Activated T-helper 1 cell treated with Interleukin-2 at 50 U/mL for 16 hours (primary cell): ENCODE measurements at places on chromosomes 12 and 14.

- no peak for DNase-seq
These were observed 1.4 kb downstream of the NYNRIN start for GRCh38 chr14:24399999-24400718.

- no peak for DNase-seq
These were observed 52.0 kb downstream of the RNF34 start for GRCh38 chr12:121451961-121452339.

DNA sequence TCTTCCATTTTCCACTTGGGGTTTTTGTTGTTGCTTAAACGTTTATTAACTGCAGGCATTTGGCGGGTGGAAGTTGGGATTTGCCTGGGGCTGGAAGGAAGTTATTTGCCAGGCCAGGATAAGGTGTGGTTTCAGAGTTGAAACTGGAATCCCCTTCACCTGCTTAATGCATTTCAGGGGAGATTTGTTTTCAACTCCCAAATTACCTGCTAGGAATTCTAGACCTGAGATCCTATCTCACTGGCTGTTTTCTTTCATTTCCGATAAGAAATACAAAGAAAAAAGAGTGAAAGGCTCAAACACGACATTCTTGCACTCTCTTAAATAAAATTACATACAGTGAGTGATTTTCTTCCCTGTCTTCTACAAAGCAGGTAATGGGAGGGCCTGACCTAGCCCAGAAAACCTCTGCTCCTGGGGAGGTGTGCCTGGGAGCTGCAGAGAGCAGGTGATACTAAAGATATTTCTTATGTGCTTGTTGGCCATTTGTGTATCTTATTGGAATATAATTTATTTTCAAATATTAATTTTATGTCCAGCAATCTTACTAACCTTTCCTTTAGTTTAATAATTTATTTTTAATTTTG is 278.2 kb downstream of the ZFP36L1 start:
- DNase-seq, result no peak

DNA sequence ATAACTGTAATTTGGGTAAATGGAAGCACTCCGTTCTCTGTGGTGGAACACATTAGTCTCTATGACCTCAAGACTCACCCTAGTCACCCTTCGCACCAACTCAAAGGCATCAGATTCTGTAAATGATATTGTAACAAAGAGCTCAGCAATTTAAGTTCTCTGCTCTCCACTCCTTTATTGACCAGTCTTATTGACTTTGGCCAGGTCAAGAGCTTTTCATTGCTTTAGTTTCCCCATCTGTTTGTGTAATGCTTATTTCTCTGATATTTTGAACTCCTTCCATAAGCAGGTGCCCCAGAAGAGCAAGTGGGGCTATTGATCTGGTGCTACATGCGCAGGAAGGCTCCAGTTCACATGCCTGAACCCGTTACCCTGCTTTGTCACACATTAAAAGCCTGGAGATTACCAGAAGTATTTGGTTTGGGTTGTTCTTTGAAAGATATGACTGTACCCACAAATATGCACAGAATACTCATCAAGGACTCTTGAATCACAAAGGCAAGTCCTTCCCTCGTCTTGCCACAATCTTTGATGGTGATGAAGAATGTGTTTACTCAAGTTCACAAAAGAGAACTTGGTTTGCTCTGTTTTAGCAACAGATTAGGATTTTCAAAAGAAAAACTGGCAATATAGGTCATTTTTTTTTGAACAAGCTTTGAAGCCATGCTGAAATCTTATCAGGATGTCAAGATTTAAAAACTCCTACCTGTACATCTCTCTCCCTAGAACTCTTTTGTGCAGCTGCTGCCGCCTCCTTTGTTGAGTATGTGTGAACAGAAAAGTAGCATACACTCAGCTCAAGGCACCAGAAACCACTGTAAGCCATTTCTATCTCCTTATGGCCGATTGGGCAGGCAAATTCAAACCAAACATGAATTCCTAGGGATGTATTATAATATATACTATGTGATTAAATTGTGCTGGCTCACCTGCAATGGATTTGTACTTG is 193.9 kb downstream of the BCAT1 start:
- DNase-seq, result no peak

DNA sequence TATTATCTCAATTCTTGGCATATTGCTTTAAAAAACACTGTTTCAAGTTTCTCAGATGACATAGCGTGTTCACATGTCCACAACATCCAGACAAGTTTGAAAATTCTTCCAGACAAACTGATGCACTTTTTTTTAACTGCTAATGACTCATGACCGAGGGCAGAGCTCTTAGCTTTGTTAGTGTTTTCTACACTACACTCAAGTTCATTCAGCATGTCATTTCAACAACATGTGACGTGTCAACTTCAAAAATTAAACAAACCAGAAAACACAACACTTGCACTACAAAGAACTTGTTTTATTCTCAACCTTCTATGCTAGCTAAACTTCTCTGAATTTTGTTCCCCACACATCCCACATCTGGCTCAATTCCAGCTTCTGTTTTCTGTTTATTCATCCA is 1186.3 kb upstream of the FLRT2 start:
- no peak for DNase-seq

GRCh38 chr12:47360771-47361388 is 281.1 kb upstream of the AMIGO2 start:
- DNase-seq, result peak; percentile 24

GRCh38 chr14:55724736-55725135 is 144.7 kb downstream of the KTN1 start:
- no peak for DNase-seq

- DNase-seq, result no peak
These were observed 103.8 kb downstream of the SLC16A7 start for GRCh38 chr12:59699421-59700152.

GRCh38 chr12:8078916-8079315 is 3.2 kb upstream of the NECAP1 start:
- DNase-seq, result no peak

DNA sequence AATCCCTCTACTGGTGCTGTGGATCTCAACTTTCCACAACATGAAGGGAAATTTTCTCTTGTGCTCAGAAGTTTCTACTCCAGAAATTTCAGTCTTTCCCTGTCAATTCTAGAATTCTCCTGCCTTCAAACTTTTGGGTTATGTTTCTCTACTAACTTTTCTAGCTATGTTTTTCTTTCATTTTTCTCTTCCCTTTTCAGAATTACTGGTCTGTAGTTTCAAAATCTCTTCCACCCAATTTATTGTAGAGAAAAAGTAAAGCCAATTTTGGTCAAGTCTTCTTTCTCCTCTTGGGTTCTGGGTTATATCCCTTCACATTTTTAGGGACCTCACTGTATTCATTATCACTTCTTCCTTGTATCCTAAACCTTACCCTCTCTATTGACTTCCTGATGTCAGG is 18.9 kb downstream of the CNTN1 start:
- no peak for DNase-seq

- DNase-seq, result no peak
These were observed 45.2 kb downstream of the PCNX1 start for GRCh38 chr14:70952485-70952884.

DNA sequence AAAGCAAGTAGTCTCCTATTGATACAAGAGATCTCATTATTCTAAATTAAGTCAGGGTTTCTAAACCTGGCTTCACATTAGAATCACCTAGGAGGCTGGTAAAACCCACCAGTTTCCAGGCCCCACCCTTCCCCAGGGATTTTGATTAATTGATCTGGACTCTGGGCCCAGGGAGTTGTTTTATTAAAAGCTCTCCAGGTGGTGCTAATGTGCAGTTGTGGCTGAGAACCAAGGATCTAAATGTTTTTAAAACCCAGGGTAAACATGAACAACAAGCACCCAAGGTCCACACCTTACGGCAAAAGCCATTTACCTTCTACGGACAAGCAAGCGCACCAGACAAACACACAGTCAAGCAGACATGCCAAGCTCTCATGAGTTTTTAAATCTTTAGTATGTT is 73.9 kb downstream of the SLC2A13 start:
- no peak for DNase-seq

DNA sequence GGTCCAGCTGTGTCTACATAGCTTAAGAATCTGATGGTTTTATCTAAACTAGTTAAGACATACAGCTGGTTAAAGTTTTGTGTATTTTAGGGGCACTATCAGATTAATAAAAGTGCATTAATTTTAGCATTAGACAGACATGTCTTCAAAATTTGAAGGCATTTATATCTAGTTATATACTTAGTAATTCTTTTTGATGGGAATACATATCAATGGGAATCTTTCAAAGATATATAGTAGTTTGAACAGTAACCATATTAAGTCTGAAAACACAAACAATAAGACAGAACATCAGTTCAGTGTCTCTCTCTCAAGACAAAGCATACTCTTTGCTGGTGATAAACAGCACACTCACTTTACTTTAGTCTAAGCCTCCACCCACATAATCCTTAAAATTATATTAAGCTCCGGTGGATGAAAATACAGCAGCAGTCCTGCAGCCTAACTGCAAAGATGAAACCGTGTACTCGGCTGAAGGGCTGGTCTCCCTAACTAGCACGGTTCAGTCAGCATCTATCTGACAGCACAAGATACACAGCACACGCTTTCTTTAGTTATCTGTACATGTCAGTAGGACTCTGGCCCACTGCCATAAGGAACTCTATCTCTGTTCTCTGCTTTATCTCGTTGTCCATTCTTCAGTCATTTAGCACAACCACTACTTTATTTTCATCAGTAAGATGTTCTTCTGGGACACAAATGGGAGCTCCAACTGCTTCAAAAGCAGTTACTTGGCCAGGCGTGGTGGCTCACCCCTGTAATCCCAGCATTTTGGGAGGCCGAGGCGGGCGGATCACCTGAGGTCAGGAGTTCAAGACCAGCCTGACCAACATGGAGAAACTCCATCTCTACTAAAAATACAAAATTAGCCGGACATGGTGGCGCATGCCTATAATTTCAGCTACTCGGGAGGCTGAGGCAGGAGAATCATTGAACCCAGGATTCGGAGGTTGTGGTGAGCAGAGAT is 80.5 kb downstream of the MED13L start:
- DNase-seq, result no peak

DNA sequence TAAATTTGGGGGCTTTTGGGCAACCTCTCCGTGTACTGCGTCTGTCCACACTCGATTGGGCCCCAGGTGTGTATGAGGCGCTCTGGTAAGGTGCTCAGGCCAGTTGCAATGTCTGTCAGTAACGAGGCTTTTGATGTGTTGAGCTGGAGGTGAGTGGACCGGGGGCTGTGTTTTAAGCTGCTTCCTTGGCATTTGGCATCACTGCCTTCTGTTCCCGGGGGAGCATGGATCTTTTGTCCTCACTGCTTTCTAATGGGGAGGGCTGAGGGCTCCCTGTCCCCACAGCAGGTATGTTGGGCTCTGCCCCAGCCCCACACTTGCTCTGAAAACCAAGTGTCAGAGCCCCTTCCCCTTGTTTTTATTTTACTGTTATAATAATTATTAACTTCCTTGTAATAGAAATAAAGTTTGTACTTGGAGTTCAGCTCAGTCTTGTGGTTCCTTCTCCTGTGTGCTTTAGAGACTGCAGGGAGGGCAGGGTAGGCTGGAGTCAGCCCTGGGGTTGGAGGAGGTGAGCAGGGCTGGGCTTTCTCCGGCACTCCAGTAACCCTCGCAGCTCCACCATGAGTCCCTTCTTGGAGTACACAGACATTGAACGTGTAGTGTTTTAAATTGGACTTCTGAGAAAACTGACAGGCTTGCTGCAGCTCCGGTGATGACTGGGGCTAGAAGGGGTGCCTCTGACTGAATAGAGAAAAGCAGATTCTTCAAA is 28.0 kb downstream of the TRAFD1 start:
- DNase-seq, result no peak

GRCh38 chr12:86660488-86661147 is 404.4 kb upstream of the MGAT4C start:
- DNase-seq, result no peak

DNA sequence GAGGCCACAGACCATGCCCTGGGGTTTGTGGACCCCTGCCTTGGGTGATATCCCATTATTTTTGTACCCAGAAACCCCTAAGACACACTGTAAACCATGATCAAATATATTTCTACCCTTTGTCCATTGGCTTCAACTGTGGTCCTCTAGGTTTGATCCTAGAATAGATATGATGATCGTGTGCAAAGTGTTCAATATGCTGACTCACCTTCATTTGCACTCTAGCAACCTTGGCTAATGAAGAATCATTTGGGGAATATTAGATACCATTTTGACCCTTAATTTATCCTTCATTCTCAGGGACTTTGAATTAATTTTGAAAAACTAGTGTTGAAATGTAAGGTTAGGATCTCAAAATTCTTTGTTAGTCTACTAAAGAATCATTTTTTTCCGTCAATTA is 73.1 kb upstream of the RAP1B start:
- DNase-seq, result no peak

DNA sequence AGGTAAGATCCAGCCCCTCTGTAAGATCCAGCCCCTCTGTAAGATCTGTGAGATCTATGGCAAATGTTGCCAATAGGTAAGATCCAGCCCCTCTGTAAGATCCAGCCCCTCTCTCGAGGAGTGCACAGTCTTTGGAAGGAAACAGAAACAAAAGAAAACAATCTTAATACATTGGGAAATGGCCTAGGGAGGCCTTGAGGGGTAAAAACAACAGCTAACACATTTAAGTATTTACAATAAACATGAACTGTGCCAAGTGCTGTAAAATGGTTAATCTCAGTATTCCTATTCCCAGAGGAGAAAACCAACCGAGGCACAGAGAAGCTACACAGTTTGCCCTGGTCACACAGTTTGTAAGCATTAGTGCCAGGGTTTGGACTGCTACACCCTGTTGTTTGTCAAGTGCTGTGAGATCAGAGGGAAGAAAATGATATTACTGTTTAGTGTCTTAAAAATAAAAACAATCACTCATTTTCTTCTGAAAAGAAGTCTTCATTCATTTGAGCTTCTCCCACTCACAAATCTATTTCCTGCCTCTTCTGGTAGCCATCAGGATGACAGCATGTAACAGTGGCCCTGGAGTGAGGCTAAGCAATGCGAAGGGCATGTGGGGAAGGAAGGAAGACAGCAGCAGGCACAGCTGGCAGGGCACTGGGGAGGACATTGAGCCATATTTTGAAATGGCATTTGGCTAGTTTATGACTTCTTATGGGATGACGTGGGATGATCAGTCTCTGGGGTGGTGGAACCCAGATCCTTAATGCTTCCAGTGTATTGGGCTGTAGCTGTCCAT is 118.7 kb upstream of the PTPRQ start:
- no peak for DNase-seq

DNA sequence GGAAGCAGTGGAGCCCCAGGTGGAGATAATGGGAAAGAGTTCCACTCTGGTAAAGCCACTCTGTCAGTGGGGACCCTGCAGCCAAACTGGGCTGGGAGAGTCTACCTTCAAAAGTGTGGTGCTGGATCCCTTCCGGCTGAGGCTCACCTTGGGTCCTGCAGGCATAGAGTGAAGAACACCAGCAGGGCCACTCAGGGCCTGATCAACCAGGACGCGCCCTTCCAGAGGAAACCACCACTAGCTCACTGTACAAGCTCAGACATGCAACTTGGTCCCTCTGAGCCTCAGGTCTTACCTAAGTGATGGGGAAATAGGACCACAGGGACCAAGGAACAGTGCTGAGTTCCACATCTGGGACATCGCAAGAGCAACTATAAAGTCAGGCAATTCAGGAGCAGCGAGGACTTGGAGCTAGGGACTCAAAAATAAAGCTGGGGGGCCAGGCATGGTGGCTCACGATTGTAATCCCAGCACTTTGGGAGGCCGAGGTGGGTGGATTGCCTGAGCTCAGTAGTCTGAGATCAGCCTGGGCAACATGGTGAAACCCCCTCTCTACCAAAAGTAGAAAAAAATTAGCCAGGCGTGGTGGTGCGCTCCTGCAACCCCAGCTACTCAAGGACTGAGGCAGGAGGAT is 5.9 kb upstream of the PRPH start:
- DNase-seq, result no peak
